ENCODE measurements at places on chromosomes 7 and 10.

- DNase-seq = no peak
Observed at GRCh38 chr7:81688622-81689411, 81.0 kb downstream of the HGF start.

- no peak for DNase-seq
Observed at GRCh38 chr7:27101171-27101956, 1.1 kb downstream of the HOXA2 start.

DNA sequence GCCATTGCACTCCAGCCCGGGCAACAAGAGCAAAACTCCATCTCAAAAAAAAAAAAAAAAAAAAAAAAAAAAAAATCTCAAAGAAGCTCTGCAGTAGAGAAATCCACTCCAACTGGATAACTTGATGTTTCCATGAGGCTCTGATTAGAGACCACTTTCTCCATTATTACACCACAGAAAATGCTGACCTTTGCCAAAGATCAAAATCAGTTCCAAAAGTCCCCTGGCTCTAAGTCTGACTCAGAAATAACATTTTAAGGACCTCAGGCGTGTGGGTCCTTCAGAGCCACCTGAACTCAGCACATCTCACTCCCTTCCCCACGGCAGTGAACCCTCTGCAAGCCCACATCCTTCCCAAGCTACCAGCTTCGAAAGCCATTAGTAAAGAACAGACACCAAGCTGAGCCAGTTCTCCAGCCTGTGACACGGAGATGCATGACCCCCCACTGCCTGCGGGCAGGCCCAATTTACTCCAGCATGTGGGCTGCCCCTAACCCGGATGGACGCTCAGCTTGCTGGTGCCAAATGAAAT is 13.8 kb upstream of the TMEM120A start:
- no peak for DNase-seq

DNA sequence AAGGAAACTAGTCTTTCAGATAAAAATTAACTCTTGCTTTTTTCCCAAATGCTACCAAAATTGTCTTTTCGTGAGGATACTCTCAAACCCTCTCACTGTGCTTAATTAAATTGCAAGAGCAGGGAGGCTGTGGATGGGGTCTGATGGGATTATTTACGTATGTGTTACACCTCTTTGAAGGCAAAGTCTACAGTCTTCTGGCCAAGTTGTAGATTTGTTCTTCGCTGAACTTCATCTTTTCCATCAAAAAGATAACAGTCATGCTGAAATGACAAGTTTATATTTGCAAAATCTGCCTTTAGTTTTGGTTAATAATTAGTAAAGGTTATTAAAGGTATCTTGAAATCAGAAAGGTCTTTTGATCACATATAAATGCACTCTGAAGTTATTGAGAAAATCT is 22.7 kb downstream of the A1CF start:
- no peak for DNase-seq

DNA sequence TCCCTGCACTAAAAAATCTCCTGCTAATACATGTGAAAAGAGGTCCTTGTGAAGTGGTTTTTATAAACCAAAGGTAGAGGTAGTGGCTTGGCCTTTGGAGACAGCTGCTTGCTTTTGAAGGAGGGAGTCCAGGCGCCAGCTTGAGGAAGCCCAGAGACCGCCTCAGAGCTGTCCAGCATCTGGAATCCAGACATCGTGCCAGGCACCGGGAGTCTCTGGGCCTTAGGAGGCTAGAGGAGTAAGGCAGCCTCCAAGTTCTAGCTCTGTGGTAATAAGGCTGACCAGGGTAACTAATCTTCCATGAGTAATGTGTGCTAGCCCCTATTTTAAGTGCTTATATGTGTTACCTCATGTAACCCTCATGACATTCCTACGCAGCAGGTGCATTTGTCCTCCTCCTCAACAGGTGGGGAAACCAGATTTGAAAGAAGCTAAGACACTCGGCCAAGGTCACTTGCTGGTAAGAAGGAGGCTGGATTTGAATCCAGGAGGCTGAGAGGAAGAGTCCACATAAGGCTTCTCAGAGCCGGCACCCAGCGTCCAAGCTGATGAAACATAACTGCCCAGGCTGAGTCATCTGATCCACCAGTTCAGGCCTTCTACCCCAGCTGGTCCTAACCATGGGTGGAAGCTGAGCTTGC is 26.1 kb downstream of the PRLHR start:
- no peak for DNase-seq

GRCh38 chr7:21718391-21718790 is 175.6 kb downstream of the DNAH11 start:
- no peak for DNase-seq

DNA sequence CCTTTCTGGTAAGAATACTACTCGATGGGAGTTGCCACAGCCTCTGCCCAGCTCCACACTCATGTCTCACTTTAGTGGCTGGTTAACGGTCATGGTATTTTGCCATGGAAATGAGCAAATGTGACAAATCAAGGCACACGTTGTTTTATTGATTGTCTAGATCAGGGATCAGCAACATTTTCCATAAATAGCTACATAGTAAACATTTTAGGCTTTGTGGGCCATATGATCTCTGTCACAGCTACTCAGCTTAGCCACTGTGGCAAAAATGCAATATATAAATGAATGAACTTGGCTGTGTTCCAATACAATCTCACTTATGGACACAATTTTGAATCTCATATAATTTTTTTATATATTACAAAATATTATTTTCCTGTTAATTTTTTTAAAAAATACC is 76.9 kb downstream of the COBL start:
- no peak for DNase-seq

GRCh38 chr10:13351340-13351915 is 3.3 kb upstream of the SEPHS1 start:
- no peak for DNase-seq

GRCh38 chr7:134892963-134893362 is 93.3 kb upstream of the AGBL3 start:
- DNase-seq = no peak

- DNase-seq = no peak
Observed at GRCh38 chr10:75754096-75754831, 322.8 kb downstream of the LRMDA start.

GRCh38 chr10:84406561-84406960 is 78.2 kb downstream of the CCSER2 start:
- no peak for DNase-seq

DNA sequence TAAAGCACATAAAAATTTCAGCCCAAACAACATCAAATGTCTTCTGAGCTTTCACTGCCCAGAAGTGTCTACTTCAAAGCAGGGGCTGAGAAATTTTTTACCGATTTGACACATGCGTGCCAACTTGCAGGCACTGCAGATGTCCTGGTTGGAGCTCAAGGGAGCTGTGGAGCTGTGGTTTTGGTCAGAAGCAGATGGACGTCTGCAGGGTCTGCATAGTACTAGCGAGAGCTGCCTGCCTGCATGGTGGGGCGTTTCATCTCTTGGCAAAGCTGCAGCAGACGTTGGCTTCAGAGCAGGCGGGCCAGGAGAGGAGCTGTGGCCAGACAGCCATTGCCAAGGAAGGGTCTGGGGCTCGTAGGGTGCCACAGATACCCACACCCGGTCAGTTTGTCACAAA is 296.7 kb downstream of the GLRX3 start:
- DNase-seq = no peak

GRCh38 chr10:75592151-75592787 is 160.8 kb downstream of the LRMDA start:
- DNase-seq = no peak

GRCh38 chr7:26658389-26659084 is 205.9 kb downstream of the SKAP2 start:
- DNase-seq = no peak

DNA sequence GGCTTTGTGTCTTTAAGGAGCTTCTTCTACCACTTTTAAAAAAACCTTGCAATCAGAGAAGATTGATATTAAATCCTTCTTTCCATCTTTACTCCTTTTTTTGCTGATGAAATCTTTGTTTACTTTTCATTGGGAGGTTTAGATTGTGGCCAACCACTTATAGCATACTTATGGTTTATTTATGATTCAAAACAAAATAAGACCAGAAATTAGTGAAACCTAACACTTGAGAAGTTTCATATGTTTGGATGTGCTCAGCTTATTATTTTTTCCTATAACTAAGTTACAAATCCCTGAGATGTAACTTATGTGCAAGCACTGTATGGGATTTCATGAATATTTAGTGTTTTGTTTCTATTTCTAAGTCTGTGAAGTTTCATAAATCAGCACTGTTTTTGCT is 13.5 kb upstream of the PRPS1L1 start:
- DNase-seq = no peak

- no peak for DNase-seq
Observed at GRCh38 chr10:124625831-124626238, 118.3 kb downstream of the FAM53B start.

- DNase-seq = no peak
Observed at GRCh38 chr10:72105710-72106109, 17.4 kb upstream of the SPOCK2 start.

- no peak for DNase-seq
Observed at GRCh38 chr7:22250390-22250789, 106.6 kb downstream of the RAPGEF5 start.

DNA sequence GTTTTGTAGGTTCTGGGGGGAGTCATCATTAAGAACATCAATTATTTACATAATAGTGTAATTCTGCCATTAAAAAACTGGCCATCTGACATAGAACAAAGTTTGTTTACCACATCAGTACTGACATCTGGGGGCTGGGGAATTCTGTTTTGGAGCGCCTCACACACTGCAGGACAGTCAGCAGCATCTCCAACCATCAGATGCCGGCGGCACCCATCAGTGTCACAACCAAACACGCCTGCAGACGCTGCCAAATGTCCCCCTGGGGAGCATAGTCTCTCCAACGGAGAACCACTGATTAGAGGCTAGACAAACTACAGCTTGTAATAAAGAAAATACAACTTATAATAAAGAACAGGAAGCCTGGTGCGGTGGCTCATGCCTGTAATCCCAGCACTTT is 26.0 kb downstream of the GNA12 start:
- DNase-seq = no peak

GRCh38 chr7:114688443-114689055 is 233.3 kb upstream of the MDFIC start:
- DNase-seq = no peak
